Stimulated activated CD4-positive, alpha-beta T cell treated with anti-CD3 and anti-CD28 coated beads, Interleukin-4, amount 100 ng/mL, for 24 hours (primary cell): ENCODE measurements at places on chromosomes 2 and 18.

- DNase-seq, result no peak
These were observed 233.4 kb upstream of the SIX3 start for GRCh38 chr2:44707945-44708660.

- DNase-seq, result peak; percentile 61
These were observed 90.5 kb downstream of the NDUFA10 start for GRCh38 chr2:239934571-239935171.

- no peak for DNase-seq
These were observed 1.3 kb upstream of the BAZ2B start for GRCh38 chr2:159617646-159618045.

GRCh38 chr2:175003875-175004729 lies 1.1 kb downstream of the CHN1 start:
- no peak for DNase-seq

DNA sequence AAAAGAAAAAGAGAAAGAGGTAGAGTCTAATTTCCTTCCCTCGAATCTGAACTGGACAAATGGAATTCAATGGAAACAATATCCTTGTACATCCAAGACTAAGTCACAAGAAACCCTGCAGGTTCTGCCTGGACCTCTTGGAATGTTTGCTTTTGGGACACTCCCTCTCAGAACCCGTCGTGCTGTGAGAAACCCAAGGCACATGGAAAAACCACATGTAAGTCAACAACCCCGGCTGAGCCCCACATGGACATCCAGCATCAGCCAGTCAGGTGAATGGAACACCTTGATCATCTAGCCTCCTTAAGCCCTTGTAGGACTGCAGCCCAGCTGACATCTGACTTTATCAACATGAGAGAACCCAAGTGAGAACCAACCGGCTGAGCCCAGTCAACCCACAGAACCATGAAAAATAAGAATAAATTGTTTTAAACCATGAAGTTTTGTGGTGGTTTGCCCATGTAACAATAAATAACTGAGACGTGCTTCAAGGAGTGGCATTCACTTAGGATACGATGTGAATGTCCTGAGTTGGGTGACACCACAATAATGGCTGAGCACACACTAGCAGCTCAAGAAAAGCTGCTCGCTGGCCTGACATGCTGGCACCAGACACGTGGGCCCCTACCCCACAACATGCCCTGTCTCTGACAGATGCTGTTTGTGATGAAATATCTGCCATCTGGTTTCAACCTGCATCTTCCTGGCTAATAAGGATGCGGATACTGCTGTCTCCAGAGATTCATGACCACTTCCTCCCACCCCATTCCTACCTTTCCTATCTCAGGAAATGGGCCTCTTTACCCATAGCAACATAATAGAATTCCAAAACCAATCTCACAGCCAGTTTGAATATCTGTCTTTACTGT lies 28.8 kb downstream of the PKDCC start:
- no peak for DNase-seq

- no peak for DNase-seq
These were observed 145.6 kb downstream of the PDE1A start for GRCh38 chr2:182281276-182281675.

DNA sequence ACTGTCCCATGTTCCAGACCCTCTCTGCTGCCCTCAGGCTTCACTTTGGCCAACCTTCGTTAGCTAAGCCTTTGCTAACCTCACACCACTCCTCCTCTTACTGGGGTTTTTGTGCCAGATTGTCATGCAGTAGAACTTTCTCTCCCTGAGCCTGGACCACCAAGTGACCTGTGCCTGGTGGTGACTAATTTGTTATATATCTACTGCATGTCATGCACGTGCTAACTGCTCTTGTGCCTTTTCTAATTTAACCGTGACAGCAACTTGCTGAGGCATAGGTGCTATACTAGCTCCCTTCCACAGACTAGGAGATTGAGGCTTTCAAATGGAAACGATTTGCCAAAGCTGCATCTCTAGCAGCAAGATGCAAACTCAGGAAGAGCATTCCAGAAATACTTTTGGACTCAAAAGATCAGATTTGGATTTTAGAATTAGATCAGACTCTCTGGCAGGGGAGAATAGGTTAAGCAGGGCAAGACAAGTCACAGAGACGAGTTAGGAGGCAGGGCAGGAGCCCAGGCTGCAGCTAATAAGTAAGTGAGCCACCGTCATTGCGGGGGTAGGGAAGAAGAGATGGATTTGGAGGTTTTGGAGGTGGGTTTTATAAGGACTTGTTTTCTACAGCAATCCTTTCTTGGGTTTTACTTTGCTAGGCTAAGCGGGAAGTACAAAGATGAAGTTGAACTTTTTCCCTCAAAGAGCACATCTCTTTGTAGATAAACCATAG lies 1.8 kb downstream of the PPP1R7 start:
- no peak for DNase-seq

DNA sequence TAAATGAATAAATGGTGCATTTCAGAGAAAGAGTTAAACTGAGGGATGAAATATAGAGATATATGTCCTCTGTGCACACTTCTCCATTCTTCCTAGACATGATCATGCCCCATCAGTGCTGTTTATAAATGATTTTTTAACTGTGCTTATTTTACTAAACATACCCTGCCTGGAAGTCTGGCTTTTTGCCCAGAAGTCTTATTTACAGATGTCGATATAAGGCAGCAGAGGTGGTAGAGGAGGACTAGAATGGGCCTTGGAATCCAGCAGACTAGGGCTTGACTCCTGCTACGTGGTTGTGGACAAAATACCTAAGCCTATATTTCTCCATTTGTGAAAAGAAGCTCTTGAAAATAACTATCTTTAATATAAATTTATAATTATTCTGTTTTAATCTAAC lies 355.5 kb downstream of the RAD51AP2 start:
- DNase-seq, result no peak

- no peak for DNase-seq
These were observed 9.2 kb downstream of the CNTNAP5 start for GRCh38 chr2:124034265-124034664.

GRCh38 chr2:150421126-150421651 lies 66.3 kb downstream of the RND3 start:
- no peak for DNase-seq

DNA sequence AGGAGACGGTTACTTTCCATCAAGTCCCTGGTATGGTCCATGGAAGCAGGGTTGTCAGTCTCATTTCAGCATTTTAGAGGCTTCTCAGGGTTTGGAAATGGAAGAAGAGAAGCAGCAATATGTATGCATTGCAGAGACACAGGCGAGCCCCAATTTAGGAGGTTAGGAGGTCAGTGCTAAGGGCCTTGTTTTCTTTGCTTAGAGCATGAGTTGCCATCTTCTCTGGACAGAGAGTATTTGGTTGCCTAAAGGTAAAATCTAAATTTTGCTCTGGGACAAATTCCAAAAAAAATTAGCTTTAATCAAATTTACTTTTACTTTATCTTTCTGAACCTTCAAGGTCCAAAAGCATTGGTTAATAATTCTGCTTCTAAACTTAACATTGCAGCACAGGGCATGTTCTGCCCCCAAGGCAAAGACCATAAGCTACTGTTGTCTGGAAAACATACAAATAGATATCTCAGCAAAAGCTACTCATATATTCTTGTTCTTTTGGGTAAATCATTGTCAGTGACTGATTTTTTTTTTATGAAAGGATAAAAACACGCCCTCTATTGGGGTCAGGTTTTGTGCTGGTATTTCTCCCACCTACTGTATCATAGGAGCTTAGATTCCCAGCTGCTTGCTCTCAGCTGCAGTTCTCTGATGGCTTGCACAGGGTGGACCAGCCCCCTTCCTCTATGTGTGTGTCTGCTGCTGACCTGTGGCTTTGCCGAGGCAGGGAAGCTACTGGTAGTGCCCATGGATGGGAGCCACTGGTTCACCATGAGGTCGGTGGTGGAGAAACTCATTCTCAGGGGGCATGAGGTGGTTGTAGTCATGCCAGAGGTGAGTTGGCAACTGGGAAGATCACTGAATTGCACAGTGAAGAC lies at the start of gene UGT1A9:
TSS of gene UGT1A9 (plus strand) at position 609 of the 872 bp plus-strand sequence. CDS start at position 646, 37 bp downstream.
- no peak for DNase-seq
